ENCODE measurements at places on chromosomes 5 and 9.

- no peak for DNase-seq
These were observed 68.1 kb downstream of the NIPBL start for GRCh38 chr5:36944607-36945225.

DNA sequence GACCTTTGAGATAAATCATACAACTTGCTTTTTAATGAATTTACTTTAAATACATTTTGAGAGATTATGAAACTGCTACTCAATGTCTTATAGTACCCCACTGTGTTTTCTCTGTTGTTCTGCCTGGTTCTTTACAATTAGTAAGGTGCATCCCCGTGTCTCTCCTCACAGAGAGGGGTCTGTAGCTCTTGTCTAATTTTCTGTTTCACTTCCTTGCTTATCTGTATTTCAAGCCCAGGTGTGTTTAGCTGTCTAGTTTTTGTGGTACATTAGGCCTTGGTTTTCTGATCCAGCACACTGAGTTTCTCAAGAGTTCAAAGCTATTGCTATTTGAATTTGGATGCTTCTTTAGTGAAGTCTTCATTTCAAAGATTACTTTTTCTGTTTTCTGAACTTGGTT is 105.1 kb downstream of the MAST4 start:
- DNase-seq, result no peak

GRCh38 chr5:73346878-73347408 is 101.6 kb downstream of the FOXD1 start:
- DNase-seq, result no peak

GRCh38 chr9:133362359-133363044 is 6.2 kb downstream of the SURF2 start:
- DNase-seq, result no peak

- DNase-seq, result no peak
These were observed 210.1 kb downstream of the PAX5 start for GRCh38 chr9:36823934-36824333.

GRCh38 chr5:31289429-31289828 is 95.9 kb downstream of the CDH6 start:
- no peak for DNase-seq

DNA sequence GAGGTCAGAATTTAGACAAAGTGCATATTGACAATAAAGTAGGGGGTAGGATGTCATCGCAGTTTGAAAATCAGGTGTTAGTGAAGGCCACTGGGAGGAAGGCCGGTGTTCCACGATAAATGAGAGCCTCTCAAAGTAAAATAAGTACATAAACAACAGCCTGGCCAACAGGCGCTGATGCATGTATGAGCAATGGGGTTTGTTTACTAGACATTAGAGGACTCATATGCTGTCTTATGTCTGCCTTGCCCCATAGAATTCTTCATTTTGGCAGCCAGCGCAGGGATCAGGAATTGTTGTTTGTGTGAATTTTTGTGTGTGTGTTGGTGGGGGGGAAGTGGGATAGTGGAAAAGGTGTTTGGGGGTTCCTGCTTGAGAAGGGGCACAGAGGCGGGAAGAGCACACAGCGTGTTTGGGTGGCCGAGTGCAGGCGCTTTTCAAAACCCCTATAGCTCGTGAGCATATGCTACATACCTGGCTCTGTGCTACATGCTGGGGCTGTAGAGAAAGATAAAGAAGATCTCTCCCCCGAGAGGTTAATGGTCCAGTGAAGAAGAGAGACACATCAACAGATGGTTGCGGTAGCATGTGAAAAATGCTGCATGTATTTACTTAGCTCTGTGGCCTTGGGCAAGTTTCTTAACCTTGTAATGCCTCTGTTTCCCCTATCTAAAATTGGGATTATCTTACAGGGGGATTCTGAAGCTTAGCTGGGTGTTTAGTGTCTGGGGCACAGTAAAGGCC is 11.5 kb downstream of the SNX30 start:
- no peak for DNase-seq

DNA sequence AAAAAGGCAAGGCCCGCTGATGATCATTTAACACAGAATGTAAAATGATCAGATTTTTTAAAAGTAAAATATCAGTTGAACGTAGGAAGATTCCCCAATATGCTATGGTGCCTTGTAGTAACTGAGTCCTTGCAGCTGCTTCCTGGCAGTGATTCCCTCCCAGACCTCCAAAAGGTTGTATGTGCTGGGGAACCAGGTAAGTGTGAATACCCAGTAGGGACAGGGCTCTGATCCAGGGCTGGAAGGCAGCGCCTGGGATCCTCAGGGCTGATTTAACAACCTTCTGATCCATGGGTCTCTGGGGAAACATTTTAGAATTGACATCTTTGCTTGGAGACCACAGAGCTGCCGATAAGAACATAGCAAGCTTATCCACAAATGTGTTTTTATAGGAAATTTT is 76.7 kb upstream of the IL6ST start:
- DNase-seq, result no peak

DNA sequence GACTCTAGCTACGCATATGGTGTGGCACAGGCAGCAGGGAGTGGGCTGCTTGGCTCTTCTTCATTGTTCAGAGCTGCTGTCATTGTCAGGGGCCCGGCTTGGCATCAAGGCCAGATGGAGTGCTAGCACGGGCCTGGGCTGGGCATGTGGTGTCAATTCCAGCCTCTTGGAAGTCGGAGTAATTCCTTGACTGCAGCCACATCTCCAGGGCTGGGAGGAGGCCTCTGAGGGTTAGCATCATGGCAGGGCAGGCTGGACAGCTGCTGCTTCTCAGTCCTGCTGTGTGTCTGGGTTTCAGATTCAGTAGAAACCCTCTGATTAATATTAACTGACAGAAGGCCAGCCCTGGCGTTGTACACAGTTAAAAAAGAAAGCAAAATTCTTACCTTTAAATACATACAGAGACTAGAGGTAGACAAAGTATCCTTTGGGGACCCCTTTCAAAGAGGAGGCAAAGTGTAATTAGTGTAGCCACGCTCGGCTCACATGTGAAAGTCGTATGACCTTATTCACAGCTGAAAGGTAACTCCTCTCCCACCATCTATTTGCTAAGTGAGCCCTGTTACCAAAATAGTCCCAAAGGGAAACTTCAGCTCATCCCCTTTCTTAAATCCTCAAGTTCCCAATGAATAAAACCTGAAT is 126.4 kb downstream of the DOCK2 start:
- DNase-seq, result no peak

GRCh38 chr5:42974536-42974935 is 65.6 kb downstream of the ANXA2R start:
- no peak for DNase-seq

GRCh38 chr9:87076825-87077224 is 129.5 kb upstream of the GAS1 start:
- DNase-seq, result no peak

GRCh38 chr9:110131499-110131898 is 76.5 kb downstream of the C9orf152 start:
- no peak for DNase-seq

DNA sequence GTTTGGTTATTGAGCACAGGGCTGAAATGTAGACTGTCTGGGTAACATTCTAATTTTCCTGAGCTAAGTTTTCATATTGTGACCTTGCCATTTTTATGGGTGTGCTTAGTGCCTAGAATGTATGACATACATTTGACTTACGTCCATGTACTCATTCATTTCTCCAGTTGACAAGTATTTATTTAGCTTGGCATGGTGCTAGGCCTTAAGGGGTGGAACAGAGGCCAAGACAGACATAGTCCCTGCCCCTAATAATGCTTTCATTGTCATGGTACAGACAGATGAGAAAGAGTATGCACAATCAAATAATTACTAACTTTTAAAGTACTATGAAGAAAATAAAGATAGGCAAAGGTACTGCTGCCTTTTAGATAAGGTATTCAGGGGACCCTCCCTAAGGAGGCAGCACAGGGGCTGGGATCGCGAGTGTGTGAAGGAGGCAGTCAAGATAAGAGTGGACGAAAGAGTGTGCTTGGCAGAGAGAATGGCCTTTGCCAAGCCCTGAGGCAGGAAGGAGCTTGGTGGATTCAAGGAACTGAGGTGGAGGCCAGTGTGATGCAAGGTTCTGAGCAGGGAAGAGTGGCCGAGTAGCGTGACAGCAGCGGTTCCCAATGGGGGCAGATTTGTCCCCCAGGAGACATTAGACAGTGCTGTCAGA is 128.0 kb downstream of the PIP5K1B start:
- no peak for DNase-seq

- DNase-seq, result no peak
These were observed at the start of gene PCDHB1 for GRCh38 chr5:141050622-141051520. Gene PCDHB1 (plus strand): TSS chr5:141051374. CDS start chr5:141051471, 97 bp downstream.

GRCh38 chr5:35202319-35203111 is 27.8 kb downstream of the PRLR start:
- DNase-seq, result peak; percentile 31

DNA sequence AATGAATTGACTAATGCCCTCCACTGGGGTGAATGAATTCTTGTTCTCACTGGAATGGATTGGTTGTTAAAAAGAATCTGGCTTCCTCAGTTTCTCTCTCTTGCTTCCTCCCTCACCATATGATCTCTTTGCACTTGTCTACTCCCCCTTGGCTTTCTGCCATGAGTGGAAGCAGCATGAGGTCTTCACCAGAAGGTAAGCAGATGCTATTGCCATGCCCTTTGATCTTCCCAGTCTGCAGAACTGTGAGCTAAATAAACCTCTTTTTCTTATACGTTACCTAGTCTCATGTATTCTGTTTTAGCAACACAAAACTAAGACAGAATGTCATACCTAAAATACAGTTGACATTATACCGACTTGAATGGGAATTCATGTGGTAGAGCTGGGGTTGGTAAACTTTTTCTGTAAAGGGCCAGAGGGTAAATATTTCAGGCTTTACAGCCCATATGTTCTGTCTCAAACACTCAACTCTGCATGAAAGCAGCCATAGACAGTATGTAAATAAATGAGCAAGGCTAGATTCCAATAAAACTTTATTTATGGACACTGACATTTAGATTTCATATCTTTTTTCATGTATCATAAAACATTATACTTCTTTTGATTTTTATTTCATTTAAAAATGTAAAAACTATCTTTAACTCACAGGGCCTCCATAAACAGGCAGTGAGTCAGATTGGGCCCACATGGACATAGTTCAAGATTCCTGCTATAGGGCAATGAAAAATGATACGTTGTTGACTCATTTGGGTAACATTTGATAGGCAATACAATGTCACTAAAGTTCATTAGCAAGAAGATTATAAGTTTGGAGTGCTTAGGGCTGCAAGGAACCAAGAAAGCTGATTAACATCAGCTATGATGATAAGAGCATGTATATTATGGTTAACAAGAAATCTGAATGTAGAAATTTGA is 79.4 kb upstream of the TLE4 start:
- no peak for DNase-seq

DNA sequence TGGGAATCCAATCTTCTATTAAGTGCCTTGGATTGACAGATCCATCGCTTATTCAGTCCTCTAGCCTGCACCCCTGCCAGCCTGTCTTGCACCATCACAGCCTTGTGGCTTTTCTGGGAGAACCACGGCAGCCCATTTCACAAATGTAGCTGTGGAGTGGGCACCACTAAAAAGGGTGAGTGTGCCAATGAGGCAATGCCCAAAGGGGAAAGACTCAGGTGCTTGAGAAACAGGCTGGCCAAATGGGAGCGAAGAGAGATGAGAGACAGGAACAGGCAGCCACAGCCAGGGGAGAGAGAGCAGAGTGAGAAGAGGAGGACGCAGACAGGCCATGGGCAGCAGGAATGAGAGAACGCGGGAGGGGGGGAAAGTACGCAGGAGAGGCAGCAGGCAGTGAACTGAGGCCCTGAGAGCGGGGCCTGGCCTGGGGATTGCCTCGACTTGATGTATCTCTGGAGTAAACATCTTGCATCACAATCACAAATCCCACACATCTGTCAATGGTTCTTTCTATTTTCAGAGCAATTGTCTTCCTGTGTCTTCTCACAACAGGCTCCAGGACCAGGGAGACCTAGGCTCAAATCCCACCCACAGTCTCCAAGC is 173.1 kb downstream of the SYK start:
- DNase-seq, result no peak

- no peak for DNase-seq
These were observed 189.8 kb downstream of the ARHGAP26 start for GRCh38 chr5:142959683-142960657.

- no peak for DNase-seq
These were observed 82.1 kb upstream of the IL33 start for GRCh38 chr9:6133346-6134063.

- no peak for DNase-seq
These were observed 106.5 kb upstream of the DAB2 start for GRCh38 chr5:39531306-39531705.

DNA sequence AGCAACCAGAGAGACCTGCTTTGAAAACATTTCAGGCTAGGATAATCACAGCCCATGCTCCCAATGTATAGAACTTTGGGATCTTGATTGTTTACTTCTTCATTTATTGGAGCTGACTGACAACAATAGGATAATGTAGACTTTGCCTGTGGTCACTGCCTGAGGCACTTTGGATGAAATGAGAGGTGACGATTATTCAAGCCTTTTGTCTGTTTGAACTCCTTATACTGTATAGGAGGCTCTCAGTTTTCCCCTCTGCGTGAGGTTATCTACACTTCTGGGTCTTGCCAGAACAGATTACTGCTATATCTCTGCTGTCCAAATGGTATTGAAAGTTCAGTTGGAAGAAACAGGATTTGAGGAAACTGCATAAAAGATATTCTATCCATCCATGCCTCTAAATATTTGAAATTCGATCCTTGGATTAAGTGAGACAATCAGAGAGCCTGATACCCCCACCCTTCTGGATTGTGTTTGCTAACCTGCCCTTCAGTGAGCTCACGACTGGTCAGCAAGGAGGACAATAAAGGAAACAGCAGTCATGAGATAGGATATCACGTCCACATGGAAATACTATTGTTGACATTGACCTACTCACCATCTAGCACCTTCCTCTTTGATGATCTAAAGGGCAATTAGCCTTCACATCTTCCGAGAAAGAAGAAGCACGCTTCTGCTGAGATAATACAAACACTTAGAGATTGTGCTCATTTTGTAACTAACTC is 98.1 kb downstream of the DOCK8 start:
- no peak for DNase-seq

DNA sequence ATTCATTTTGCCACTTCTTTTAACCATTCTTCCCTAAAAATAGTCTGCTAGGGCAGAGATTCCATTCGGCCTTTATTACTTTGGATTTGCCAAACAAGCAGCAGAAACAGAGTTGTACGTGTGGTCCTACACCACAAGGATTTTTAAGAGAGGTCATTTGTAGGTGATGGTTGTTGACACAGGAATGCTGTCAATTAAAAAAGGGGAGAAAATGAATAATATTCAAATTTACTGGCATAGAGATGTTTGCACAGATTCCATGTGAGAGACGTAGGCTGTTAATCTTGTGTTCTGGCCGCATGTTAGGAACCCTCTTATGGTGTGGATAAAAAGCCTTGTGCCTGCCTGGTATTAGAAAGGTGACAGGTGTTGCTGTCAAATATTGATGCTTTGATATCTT is 34.9 kb downstream of the TRIO start:
- DNase-seq, result no peak

GRCh38 chr9:96149533-96150280 is 152.3 kb downstream of the HSD17B3 start:
- no peak for DNase-seq

DNA sequence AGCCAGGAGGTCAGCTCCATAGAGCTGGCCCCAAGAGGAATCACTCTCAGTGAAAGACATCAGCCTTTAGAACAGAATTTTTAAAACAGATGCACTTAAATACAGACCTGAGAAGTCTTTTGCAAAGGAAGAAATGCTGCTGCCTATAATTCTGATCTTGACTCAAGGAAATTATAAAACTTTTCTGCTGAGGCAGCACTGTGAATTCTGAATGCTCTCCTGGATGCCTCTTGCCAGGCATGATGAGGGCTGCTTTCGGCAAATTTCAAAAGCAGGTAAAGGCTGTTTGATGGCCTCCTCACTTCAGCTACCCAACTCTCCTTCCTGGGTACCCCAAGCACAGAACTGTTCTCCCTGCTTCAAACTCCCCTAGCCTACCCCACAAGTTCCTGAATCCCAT is 174.8 kb downstream of the CDK5RAP2 start:
- DNase-seq, result no peak
